ENCODE measurements at places on chromosomes 12 and 14. TPM values are rescaled to one million over a fixed set of nuclear protein-coding genes. Genes with fewer than 3 reads are reported as not detected.

COX6A1 gene
- 128 TPM for total RNA-seq

AJUBA gene
- total RNA-seq: 3.1 TPM

SELPLG gene
- 220 TPM for total RNA-seq

RILPL2 gene
- total RNA-seq: 6.0 TPM

PHETA1 gene
- 6.2 TPM for total RNA-seq

CMTM5 gene
- not detected for total RNA-seq

CD4 gene
- total RNA-seq: 137 TPM
